ENCODE measurements at places on chromosomes 12 and 14. TPM values are rescaled to one million over a fixed set of nuclear protein-coding genes. Genes with fewer than 3 reads are reported as not detected.

The KLHDC1 gene
- total RNA-seq = 2.6 TPM

The CCDC196 gene
- total RNA-seq = not detected

The SERPINA5 gene
- total RNA-seq = not detected

The AQP2 gene
- total RNA-seq = not detected

The GLT8D2 gene
- total RNA-seq = 55.1 TPM

The TAS2R50 gene
- total RNA-seq = 5.8 TPM

The NFATC4 gene
- total RNA-seq = 56.4 TPM

DNA sequence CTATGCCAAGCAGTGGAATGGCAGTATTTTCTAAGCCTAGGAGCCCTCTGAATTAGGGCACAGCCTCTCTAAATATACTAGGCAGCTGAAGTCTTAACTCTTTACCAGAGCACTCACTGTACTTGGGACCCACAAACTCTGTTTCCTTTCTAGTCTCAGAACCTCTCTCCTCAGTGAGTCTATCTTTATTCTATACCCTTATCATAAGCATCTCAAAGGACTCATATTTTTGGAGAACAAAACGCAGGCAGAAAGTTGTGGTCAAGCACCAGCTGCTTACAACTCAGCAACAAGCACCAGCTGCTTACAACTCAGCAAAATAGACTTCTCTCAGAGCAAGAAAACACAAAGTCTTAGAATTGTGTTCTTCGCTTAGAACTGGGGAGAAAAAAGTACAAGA is 993 bp downstream of the CCDC196 start:
- DNase-seq = no peak

GRCh38 chr12:132277374-132277941 is 51.9 kb downstream of the GALNT9 start:
- no peak for DNase-seq

DNA sequence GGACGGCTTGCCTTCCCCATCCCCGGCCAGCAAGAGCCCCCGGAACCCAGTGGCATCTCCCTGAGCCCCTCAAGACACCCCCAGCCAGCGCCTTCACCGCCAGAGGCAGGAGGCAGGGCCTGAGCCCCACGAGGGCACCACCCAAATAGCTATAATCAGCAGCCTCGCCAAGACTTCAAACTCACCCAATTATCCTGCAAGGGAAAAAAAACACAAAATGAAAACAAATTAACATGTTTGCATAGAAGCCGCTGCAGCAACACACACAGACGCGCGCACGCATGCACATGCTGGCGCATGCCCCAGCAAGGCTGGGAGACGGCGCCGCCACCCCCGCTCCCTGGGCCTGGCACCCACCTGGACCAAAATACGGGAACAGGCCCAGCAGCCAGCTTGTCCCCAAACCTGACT is 15.8 kb downstream of the FAM222A start:
- no peak for DNase-seq

- DNase-seq = no peak
Observed at GRCh38 chr14:64394423-64394822, 6.3 kb downstream of the MTHFD1 start.

DNA sequence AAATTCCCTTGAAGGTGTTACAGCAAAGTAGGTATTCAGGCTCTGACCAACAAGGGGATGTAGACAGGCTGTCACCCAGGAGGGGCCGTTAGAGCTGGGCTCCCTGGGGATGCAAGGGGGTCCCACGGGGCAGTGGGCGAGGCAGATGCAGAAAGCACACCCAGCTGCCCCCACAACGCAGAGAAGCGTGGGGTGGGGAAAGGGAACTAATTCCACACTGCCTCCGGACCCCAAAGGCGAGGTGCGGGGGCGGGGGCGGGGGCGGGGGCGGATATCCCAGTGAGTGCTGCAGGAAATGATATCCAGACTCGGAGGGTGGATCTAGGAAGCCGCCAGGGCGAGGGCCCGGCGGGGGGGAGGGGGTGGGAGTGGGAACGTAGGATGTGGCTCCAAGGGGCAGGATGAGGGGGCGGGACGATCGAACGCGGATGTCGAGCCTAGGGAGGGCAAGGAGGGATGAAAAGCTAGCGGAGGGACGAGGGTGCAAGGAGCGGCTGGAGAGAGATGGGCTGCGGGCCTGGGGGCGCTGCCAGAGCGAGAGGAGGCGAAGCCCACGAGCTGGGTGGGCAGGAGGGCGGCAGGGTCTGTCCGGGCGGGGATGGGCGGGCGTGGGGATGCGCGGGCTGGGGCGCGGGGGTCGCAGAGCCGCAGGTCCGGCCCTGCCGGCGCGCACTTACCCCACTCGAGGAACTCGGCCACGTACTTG is 874 bp downstream of the CDC42BPB start:
- DNase-seq = peak; percentile 88

DNA sequence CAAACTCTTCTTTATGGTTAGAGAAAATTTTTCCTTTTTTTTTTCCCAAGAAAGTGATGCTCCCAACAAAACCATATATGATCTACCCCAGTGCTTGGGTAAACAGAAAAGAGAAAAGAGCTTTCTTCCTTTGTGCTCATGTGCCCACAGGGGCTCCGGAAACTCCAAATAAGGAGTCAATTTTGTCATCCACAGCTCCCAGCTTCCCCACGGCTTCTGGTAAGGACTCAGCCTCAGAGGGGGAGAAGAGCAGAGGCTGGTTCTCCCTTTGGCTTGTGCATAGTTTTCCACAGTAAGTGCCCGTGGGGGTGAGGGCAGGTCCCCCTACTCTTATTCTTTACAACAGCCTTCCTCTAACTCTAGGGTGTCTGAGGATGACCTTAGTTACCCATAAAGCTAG is 13.3 kb upstream of the RGS6 start:
- DNase-seq = no peak

DNA sequence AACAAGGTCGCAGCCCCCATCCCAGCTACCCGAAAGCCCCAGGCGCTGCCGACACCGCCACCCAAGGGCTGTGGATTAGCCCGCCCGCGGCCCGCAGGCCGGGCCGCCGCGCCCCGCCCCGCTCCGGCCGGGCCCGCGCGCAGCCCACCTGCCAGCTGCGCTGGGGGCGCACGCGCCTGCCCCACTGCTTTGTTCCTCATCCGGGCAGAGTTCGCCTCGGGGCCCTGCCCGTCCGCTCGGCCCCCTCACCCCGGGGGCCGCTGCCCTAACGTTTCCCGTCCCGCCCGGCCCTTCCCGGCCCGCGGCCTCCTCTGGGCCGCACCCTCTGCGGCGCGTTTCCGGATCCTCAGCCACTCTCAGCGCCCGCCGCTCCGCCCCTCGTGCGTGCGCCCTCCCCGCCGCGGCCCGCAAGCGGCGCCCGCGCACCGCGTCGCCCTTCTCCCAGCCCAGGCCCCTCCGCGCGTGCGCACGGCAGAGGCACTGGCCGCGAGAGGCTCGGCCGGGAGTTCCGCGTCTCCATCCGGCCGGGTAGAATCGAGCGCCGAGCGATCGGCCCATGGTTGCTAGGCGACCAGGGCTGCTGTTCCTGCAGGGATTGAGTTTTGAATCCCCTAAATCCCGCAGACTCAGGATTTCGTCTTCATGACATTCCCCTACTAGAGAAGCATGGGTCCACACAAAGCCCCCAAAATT is at the start of gene PRDM4:
Gene PRDM4 (minus strand): TSS at position 329 of the 693 bp plus-strand sequence. CDS start 622 bp downstream, outside the sequence.
- peak; percentile 94 for DNase-seq

DNA sequence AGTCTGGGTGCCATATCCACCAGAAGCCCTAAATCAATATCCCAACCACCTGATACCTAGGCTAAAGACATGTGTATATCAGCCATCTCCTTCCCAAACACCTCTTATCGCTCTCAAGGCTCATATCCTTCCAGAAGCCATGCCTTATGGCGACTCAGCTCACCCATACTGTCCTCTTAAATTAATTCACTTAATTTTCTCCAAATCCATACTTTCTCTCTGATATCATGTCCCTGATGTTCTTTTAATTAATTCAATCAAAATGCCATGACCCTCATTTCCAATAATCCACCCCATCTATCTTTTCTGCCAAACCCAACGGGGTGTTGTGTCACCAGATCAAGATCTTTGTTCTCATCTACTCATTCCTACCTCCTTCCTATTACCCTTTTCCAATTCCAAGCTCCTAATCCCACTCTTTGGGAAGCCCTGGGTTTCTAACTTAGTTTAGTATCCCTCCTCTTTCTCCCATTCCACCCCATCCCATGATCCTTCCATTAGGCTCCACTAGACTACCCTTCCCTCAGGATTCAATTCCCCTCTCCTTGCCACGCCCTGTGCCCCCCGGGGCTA is 723 bp downstream of the ATF7 start:
- no peak for DNase-seq

Measured in fibroblast of villous mesenchyme (primary cell).